ENCODE measurements at places on chromosomes 1 and 21.

DNA sequence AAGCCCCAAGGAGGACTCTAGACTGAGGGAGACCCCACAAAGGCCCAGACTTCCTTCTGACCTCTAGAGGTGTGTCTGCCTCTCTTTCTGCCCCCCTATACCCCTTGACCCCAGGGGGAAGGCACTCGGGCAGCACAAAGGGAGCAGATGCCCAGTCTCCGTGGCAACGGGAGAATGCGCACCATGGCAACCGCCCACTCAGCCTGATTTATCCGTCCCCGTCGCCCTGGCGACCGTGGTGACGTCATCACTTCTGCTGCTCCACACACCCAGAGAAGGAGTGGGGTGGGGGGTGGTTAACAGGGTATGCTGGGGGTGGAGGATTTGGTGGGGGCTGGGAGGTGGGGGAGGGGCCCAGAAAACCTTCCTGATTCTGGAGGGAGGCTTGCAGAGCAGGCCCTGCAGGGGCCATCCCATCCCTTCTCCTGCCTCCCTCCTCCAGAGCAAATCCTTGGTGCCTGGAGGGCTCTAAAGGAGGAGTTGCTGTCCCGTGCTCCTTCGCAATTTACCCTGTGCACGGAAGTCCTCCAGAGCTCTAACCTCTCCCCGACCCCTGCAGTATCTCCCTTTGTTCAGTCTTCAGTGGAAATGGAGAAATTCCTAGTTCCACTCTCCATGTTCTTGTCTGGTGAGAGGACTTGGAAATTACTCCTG, 6.3 kb downstream of the CELF3 start:
- peak; percentile 79 for DNase-seq

DNA sequence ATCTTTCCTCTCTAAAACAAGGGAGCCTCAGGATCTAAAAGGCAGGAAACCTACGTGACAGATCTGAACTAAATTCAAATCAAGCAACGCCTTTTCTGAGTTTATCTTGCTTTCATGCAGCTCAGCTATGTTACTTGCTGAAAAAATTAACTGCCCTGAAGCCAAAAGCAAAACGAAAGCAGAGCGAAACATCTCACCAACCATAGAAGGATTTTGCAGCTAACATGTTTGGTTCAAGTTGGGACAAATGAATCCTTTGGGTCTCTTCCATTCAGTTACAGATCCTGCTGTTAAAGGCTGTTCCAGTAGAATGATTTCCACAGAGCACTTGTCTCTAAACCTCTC, 482 bp downstream of the SLC2A5 start:
- no peak for DNase-seq

GRCh38 chr1:62720946-62721554, 32.9 kb upstream of the DOCK7 start:
- no peak for DNase-seq

DNA sequence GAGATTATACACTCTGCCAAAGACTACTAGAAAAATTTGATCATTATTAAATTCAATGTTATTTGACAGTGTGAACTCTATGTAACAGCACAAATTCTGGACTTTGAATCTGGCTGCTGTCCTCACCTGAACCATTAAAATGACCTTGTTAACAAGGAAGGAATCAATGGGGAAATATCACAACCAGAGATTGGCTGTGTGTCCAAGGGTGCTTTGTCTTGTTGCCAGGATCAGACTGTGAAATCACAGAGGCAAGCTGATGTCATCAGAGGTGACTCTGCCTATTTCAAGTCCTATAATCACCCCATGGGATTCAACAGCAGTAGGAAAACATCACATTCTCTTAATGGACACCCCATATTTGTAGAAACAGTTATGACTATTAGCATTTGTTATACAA, 46.8 kb downstream of the ADAMTS5 start:
- no peak for DNase-seq

DNA sequence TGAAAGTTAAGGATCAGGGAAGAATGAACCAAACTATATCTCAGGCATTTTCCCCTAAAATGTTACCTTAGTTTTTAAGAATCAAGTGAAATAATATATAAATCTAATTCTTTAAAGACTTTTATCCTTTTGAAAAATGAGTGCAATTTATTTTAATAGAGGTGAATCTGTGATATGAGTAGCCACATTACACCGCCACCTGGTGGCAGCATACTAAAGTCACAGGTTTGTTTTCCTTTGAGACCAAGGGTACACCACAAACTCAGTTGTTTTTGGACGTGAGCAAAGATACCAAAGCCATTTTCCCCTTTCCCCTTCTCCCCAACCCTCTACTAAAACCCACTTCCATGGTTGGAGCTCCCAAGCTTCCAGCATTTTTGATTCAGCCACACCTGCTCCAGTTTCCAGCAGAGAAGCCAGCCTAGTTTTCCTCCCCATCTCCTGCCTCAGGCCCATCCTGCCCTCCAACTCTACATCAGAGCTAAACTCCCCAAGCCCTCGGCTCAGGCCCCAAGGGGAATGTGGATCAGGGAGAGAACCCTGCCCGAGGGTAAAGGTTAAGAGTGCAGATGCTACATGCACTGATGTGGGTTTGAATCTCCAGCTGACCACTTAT, 22.9 kb upstream of the LDLRAP1 start:
- no peak for DNase-seq
